NCI-H1092 treated with DMSO at 0.1 percent for 48 hours (cell line): ENCODE measurements at places on chromosomes 11 and 22.

GRCh38 chr11:44573333-44573732 is 7.9 kb downstream of the CD82 start:
- DNase-seq = no peak

- no peak for DNase-seq
These were observed 1.3 kb upstream of the SLC3A2 start for GRCh38 chr11:62879235-62879978.

DNA sequence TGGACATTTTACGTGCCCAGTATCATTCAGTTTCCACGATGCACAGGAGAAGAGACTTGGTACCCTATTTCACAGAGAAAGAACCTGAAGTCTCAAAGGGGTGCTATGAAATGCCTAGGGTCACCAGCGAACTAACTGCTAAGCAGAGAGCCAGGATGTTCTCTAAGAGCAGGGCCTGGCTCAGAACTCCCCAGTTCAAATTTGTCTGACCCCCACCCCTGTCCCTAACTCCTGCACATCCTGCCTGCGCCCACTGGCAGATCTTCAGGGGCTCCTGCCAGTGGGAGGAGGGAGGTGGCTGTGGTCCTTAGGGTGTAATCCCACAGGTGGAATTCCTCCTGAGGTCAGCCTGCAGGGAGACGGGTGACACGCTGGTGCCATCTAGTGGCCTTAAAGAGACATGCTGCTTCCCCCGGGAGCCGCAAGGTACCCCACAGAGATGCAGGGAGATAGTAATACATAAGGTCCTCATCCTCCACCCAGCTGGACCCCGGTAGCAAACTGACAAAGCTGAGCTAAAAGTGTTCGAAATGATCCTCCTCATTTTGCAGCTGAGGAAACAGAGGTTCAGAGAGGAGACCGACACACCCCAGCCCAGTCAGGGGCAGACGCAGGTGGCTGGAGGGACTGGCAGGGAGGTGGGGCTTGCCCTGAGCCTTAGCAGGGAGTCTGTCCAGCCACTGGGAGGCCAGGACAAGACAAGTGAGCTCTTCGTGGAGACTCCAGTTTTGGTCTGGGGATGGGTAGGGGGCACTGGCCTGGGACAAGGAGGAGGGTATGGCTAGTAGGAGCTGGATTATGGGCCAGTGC is 34.1 kb downstream of the MB start:
- peak; percentile 73 for DNase-seq

- DNase-seq = no peak
These were observed 722.2 kb upstream of the TENM4 start for GRCh38 chr11:80163011-80163410.

DNA sequence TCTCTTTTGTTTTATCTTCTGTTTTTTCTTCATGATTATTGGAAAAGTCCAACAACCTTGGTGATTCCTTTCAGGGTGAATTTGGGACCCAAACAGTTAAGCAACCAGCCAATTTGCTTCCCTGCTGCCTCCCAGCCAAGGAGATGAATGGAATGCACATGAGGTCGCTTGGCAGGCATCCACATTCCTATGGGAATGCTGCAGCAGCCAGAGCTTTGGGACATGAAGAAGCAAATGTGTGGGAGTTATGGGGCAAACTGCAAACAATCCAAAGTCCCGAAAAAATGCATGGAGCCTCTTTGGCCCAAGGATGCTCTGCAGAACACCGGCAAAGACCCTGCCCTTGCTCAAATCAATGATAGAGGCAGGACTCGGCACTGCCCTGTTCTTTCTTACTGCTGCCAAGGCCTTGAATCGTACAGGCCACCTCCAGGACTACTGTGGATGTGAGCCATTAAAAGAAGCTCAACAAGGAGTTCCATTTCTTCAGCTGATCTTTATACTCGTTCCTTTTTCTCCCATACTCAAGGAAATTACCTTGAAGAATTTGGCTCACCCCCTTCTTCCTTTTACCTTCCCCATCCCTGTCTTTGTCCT is 117.3 kb upstream of the TEAD1 start:
- no peak for DNase-seq

- no peak for DNase-seq
These were observed 18.8 kb upstream of the INCENP start for GRCh38 chr11:62104816-62105653.

DNA sequence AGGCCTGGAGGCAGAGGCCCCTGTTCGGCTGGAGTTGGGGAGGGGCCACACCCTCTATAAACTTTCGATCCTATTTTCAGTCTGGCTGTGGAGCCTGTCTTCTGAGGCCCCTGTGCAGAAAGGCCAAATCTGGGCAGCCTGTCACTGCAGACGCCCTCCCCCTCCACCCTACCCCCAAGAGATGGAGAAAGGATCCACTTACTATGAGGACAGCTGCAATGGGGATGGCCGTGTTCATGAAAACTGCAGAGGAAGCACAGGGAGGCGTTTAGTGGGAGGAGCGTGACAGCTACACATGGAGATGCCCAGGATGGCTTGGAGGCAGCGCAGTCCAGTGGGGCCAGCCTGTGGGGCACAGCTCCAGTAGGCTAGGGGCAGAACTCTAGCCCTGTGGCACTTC is 43.5 kb upstream of the KCNJ11 start:
- DNase-seq = peak; percentile 19

DNA sequence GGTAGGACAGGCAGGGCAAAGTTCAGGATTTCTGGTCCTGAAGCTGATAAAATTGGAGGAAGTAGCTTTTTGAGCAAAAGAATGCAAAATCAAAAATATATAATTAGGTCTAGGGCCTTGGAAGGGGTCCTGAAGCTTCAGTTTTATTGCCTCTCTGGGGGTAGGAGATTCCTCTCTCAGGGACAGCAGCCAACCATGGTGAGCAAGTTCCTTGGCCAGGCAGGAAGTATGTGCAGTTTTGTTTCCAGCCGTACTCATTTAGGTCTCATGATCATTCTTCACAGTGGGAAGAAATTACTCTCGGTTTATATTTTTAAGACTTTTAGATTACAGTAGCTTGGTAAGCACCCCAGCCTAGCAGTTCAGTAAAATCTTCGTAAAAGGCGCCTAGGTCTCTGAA is 2.9 kb upstream of the RAB38 start:
- no peak for DNase-seq

DNA sequence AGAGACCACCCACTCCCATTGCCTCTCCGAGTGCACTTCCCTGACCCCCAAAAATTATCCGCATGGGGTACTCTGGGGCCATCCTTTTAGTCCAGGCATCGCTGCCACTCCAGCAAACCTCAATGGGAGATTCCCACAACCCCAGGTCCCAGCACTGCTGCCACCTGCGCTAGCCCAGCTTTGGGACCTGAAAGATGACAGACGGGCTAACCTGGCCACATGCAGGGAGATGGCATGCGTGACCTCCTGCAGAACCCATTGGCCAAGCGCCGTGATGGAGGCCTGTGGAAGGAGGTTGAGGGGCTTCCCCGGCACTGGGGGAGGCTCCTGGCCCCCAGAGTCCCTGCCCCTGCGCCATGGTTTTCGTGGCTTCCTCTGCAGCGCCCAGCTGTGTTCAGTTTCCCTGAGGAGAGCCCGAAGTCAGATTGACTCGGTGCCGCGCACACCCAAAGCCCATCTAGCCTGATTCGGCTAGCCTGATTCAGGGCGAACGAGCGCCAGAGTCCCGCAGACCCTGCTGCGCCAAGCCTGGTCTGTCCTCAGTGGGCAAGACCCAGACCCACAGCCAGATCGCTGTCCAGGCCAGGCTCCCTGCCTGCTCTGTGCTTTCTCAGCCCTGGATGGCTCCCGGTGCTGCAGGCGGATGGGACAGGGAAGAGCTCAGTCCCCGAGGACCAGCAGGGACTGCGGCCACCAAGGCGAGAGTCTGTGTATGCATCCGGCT is 751 bp upstream of the WNT7B start:
- no peak for DNase-seq

DNA sequence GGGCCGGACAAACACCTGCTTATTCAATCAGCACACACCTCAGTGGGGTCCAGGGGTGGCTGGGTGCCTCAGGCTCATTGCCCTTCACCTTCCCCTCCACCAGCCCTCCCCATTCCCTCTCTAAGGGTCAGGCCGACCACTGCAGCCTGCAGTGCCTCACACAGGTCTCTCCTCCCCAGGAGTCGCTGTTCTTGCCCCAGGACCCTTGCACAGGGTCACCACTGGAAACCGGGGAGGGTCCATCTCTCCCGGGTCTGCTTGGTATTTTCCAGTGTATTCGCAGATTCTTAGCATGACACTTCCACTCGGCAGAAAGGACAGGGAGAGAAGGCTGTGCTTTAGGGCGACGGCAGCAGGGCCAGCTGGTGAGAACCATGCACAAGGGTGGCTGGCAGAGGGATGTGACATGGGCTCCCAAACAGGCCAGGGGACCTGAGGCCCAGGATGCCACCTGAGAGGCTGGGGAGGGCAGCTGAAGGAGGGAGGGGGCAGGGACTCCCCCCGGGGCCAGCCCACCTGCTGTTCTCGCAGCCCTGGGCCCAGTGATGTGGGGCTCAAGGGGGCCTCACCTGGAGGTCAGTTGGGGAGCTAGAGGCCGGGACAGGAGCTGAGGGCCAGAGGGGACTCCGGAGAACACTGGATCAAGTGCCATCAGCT is 16.1 kb upstream of the TBX1 start:
- no peak for DNase-seq

- DNase-seq = no peak
These were observed 349.7 kb upstream of the MPPED2 start for GRCh38 chr11:30935861-30936260.

DNA sequence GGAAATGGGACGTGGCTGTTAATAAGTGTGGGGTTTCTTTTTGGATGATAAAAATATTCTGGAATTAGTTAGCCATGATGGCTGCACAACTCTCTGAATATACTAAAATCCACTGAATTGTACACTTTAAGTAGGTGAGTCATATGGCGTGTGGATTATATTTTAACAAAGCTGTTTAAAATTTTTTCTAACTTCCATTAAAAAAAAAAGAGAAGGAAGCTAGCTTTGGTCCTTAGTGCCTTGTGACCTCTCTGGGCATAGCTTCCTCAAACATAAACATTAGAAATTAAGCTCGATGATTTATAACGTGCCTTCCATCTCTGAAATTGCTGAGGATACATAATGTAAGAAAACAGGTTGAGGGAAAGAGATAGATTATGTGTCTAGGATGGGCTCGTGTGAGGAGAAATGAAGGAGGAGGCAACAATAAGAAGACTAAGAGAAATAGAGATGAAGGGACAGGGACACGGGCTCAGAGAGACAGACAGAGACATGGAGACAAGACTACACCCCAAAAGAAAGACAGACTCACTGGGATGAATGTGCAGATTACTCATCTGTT is 20.0 kb downstream of the IRAG1 start:
- DNase-seq = no peak

- no peak for DNase-seq
These were observed 39.1 kb upstream of the SHISAL1 start for GRCh38 chr22:44351685-44352377.

DNA sequence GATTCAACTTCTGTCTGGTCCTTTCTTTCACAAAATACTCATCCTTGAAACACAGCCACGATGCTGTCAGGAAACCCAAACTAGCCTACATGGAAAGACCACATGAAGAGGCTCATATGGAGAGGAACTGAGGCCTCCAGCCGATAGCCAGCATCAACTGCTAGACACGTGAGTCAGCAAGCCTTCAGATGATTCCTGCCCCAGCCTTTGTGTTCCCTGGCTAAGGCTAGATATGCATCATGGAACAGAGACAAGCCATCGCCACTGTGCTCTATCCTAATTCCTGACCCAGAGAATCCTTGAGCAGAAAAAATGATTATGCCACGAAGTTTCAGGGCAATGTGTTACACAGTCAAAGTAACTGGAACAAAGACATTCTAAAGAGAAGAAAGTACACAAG is 75.5 kb downstream of the ENTHD1 start:
- DNase-seq = no peak

DNA sequence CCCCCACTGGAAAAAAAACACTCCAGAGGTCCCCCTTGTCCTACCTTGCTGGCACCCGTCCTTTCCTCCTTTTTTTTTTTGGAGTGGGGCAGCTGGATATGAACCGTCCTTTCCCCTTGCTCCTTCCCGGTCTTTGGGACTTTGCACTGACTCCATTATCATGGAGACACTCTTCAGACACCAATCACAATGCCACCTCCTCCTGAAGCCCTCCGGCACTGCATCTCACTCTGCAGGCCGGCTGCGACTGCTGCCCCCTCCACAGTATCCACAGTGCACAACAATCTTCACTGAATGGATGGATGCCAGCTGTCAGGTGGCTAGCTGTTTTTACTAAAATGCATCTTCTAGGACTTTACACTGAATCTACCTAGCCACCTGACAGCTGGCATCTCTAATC is 12.7 kb upstream of the RGL4 start:
- DNase-seq = no peak

- no peak for DNase-seq
These were observed 299.3 kb upstream of the DDI1 start for GRCh38 chr11:103737037-103737622.

DNA sequence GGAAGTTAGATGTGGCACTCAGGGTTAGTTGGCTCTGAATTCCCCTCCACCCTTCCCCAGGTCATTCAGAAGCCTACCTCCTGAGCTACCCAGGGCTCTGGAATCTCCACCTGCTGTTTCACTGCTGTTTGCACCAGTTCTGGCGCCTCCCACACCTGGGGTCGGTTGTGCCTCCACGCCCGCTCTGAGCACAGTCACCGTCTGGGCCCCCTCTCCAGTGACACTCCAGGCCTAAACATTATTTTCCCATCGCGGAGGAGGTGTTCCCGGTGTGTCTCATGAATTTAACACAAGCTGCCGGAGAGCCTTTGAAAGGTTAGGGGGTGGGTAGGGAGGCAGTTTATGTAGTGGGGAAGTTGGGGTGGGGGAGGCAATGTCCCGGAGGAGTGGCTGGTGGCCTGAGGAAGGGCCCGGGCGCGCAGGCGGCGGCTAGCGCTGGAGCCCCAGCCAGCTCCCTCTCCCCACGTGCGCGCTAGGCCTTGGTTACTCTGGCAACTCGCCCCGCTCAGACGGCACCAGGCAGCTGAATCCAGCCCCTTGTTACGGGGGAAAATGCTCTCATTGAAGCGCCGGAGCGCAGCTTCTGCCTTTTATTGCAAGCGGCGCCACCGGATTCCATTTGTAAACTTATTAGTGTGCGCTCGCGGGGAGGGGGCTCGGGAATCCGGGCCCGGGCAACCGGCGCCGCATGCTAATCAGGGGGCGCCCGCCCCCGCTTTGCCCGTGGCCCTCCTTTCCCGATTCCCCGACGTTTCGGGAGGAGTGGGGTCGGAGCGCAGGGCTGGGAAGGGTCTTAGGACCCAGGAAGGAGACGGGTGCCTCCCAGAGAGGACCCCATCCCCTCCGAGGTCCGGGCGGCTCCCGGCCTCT is 52.4 kb downstream of the GRIK4 start:
- DNase-seq = peak; percentile 88

- DNase-seq = no peak
These were observed 24.1 kb downstream of the RNF214 start for GRCh38 chr11:117256573-117256972.

DNA sequence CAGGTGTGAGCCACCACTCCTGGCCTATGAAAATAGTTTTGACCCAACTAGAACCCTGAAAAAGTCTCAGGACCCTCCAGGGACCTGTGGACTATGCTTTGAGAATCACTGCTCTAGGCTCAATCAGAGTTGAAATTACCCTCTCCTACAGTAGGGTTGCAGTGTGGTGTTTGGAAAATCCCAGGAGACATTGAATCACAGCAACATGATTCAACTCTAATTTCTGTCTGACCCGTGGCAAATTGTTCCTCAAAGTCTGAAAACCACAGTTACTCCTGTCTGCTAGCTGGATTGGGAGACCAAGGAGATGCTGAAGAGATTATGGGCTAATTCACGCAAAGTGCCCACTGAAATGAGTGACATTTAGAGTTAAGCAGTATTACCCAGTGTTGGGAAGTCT is 5.4 kb upstream of the MTMR3 start:
- no peak for DNase-seq
